Right ventricle myocardium inferior (tissue), 1 donor: ENCODE measurements at places on chromosomes 4 and X. TPM values are rescaled to one million over a fixed set of nuclear protein-coding genes. Genes with fewer than 3 reads are reported as not detected.

The PPEF1 gene
- total RNA-seq = 0.38 TPM

The RS1 gene
- not detected for total RNA-seq

The UGT2B7 gene
- total RNA-seq = not detected

The NSUN7 gene
- total RNA-seq = 0.95 TPM

The SLC2A9 gene
- total RNA-seq = 9.6 TPM

The NUDT11 gene
- total RNA-seq = 0.14 TPM

The RAB33B gene
- 6.4 TPM for total RNA-seq

The GRXCR1 gene
- not detected for total RNA-seq

The DHX15 gene
- total RNA-seq = 53.9 TPM

The CTAG2 gene
- total RNA-seq = not detected

The ZCCHC12 gene
- not detected for total RNA-seq

The LPAR4 gene
- total RNA-seq = 0.22 TPM

The P2RY4 gene
- not detected for total RNA-seq

The CXCL1 gene
- 1.3 TPM for total RNA-seq

The UGT2A3 gene
- not detected for total RNA-seq

The RADX gene
- total RNA-seq = 0.87 TPM

The RNF212 gene
- 1.7 TPM for total RNA-seq

The TXK gene
- total RNA-seq = 1.0 TPM

The NMU gene
- total RNA-seq = not detected

The PRRG1 gene
- 15.9 TPM for total RNA-seq

The MOB1B gene
- 17.6 TPM for total RNA-seq

The GAGE12E gene
- total RNA-seq = not detected

The TSC22D3 gene
- 72.0 TPM for total RNA-seq

The HADH gene
- total RNA-seq = 260 TPM

The SSX2B gene
- not detected for total RNA-seq

The PLXNB3 gene
- total RNA-seq = 2.3 TPM

The GPM6B gene
- total RNA-seq = 5.1 TPM

The ZIC3 gene
- total RNA-seq = not detected

The ADH1B gene
- 155 TPM for total RNA-seq

The TCP11X2 gene
- not detected for total RNA-seq

The IQCM gene
- not detected for total RNA-seq

The POU3F4 gene
- total RNA-seq = not detected

The CSAG1 gene
- total RNA-seq = not detected

The SRPX2 gene
- 9.7 TPM for total RNA-seq

The MAGEA9B gene
- total RNA-seq = not detected

The DCAF4L1 gene
- total RNA-seq = 0.24 TPM

The VCX3B gene
- total RNA-seq = not detected

The AMER1 gene
- 4.1 TPM for total RNA-seq

The TMEM31 gene
- not detected for total RNA-seq

The TMEM156 gene
- not detected for total RNA-seq

The SMAD1 gene
- 12.0 TPM for total RNA-seq

The RBM46 gene
- total RNA-seq = not detected

The OPHN1 gene
- total RNA-seq = 8.0 TPM

The TEC gene
- 1.3 TPM for total RNA-seq

The COL4A5 gene
- total RNA-seq = 6.1 TPM

The AMOT gene
- total RNA-seq = 9.9 TPM

The STBD1 gene
- total RNA-seq = 29.4 TPM

The F11 gene
- not detected for total RNA-seq

The SPARCL1 gene
- total RNA-seq = 500 TPM

The GAGE12J gene
- not detected for total RNA-seq

The STPG2 gene
- total RNA-seq = 0.43 TPM

The GJB1 gene
- not detected for total RNA-seq

The C4orf54 gene
- total RNA-seq = 6.4 TPM

The NHSL2 gene
- 5.7 TPM for total RNA-seq

The SOWAHD gene
- 0.41 TPM for total RNA-seq

The TMEM164 gene
- 53.6 TPM for total RNA-seq

The MAGED1 gene
- total RNA-seq = 56.4 TPM

The ARHGAP36 gene
- total RNA-seq = not detected

The ADGRG4 gene
- total RNA-seq = not detected
